CD4-positive, alpha-beta T cell treated with Interferon gamma for 1 hour (primary cell): ENCODE measurements at places on chromosomes 1 and 21.

DNA sequence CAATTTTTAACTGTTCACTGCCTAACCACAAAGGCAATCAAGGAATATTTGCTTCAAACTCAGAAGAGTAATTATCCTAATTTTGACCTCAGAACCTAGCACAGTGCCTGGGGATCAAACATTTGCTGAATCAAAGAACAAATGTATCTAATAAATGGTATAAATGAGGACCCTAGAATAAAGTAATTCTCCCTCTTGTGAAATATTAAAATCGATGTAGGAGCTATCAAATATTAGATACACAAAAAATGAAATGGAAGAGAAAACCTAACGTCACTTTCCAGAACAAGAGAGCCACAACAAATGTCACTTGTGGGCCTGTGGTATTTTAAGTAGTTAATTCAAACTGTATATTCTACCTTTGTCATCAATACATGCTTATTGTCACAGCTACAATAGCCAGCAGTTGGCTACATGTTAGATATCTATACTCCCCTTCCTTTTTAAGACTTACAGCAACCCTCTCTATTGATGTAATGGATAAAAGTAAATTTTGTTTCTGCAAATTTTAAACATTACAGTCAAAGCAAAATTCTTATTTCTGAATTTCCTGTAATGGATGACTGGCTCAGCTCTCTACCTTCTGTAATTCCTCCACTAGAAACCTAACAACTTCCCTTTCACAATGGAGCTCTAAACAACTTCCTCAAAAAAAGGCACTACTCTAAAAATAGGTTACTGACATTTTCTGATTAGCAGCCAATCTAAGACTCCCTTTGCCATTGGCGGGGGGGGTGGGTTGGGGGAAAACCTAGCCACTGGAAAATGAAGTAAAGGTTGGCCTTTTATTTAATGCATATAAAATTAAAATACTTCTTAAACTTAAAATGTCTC lies 37.6 kb downstream of the PUM1 start:
- DNase-seq = no peak

DNA sequence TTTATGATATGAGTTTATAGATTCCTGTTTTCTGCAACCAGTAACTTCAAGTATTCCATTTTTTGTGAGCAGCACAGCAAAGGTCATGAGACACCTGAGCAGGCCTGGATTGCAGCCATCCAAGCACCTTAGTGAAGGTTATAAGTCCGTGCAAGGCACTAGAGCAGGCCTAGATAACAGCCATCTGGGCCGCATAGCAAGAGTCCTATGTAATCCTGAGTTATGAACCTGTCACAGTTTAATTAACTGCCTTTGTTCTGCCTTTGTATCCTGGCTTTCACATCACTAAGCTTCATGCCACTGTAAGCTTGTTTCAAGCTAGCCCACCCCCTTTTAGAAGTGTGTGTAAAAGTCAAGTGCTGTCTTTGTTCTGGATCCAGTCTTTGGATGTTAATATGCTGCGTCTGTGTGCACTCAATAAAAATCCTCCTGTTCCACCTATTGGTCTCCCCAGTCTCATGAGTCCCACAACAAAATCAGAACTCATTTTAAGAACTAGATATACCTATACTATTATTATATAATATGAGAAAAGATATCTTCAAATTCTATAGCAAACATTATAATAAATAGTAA lies 556.2 kb upstream of the CHRM3 start:
- no peak for DNase-seq

GRCh38 chr1:240107058-240107684 lies 15.5 kb downstream of the FMN2 start:
- no peak for DNase-seq

DNA sequence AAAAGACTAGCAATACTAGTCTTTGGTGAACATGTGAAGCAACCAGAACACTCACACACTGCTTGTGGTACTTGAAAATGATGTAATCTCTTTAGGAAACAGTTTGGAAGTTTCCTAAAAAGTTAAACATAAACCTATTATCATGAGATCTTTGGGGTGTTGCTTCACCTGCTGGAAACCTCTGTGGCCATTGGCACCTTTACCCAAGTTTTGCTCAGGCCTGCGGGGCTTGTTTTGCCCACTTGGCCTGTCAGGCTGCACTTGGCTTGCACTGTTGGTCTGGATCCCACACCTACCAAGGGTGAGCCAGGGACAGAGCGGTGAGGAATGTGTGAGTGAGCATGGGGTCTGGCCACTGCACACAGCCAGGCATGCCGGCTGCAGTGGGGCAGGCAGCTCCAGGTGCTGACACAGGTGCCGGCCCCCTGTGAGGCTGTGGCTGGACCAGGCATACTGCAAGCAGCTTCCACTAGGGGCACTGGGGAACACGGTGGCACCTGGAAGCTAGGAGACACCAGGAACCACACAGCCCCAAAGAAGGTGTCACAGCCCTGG lies 14.4 kb upstream of the FNBP1L start:
- DNase-seq = no peak

DNA sequence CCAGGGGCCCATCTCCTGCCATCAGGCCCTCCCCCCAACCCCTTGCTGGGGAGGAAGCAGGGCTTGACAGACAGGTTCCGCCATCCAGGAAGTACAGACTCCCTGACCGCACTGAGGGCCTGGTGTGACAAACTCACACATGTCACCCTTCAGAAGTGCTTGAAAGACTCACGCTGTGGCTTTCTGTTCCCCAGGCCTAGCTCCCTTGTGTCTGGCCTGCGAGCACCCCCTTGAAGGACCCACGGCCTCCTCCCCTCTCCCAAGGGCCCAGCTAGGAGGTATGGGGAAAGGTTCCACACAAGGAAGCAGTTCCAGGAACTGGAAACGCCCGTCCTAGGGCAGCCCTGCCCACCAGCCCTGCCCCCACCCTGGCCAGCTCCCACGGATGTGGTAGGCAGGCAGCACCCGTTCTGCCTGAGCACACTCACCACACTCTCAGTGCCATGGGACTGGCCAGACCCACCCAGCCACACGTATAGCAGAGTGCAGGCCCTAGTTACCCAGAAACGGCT lies 26.7 kb downstream of the SLC2A1 start:
- peak; percentile 81 for DNase-seq

GRCh38 chr1:42336978-42337377 lies 1.9 kb upstream of the FOXJ3 start:
- DNase-seq = no peak

- DNase-seq = no peak
These were observed 21.7 kb downstream of the RHBG start for GRCh38 chr1:156390469-156391365.

DNA sequence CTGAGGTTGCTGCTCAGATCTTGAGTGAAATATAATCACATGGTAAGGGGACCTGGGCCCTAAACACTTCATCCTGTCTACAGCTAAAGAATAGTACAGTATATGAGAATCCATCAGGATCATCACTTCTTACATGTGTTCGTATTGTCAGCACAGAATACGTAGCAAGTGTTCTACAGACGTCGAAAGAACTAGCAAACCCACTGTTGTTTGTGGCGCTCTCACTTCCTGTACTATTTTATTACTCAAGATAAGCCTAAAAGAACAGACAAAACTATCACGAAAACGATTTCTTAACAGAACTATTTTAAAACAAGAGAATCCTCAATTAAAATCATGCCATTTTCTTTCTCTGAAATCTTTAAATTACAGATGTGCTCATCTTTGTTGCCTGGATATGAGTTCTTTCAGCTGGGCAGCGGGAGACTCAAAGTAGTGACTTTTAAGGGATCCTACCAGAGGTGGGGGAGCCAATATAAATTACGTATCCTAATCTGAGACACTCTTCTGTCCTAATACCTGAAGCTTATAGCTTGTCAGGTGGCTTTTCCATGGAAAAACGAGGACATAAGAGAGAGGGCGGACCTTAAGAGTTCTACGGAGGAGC lies 724 bp downstream of the ST7L start:
- peak; percentile 49 for DNase-seq

DNA sequence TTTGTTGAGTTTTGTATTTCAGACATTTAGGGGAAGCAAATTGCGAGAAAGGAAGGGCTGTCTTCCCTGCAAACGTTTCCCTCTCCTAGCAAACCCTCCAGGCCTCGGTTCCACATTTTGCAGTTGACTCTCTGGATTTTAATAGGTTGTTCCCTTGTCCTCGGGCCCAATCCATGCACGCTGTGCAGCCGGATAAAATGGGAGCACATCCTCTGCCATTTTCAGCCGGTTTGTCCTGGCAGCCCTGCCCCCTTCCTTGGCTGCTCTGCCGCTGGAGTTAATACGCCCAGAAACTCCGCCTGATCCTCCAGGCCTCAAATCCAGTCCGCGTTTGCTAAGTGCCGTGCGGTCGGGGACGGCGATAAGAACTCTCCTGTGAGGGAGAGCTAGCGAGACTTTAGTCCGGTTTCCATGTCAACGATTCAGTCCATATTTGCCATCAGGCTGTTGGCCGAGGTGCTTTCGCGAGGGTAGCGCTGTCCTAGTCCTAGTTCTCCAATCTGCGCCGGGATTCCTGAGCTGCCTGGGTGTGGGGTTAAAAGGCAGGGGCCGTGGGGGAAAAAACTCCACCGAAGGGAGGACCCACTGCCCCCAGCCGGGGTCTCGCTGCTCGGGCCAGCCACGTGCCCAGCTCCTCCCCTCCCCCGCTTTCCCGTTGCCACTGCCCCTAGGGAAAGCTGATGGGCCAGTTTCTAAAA lies 2.9 kb upstream of the ARID1A start:
- DNase-seq = peak; percentile 89

- DNase-seq = no peak
These were observed 13.3 kb upstream of the BARHL2 start for GRCh38 chr1:90730243-90731022.

DNA sequence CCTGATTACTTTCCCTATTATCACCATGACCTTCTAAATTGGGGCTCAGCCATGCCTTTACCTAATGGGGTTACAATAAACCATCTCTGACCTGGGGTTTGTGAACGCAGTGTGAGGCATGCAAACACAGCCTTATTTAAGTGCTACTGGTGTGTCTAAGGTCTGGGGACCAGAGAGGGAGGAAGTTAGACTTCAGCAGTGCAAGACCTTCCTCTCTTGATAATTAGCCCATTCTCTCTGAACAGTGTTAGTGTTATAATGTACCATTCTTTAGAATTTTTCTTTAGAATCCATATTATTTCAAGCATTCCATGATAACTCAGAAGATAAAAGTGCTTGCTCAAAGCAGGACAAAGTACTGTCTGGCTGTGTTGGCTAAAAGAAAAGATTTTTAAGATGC lies 10.5 kb upstream of the LRRC8D start:
- DNase-seq = no peak

DNA sequence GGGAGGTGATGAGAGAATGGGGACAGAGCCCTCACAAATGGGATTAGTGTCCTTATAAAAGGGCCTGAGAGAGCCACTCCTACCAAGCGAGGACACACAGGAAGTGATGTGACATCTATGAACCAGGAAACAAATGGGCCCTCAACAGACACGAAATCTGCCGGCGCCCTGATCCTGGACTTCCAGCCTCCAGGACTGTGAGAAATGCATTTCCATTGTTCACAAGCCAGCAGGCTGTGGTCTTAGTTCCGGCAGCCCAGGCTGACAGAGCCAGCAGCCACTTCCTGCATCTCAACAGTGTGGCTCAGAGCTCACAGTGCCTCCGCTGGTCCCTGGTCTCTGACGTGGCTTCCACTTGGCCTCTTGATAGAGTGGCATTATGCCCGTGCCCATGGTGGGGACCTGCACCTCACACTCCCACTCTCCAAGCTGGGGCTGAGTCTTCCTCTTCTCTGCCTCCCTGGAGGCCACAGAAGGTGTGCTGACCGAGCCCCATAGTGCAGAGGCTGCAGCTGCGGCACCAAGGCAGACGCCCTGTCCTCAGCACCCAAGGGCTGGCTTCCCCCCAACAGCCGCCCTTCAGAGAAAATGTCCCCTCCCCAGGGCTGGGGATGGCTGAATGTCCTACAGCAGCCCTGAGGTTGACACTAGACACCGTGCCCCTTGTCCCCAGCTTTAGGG lies 44.9 kb downstream of the ACOT7 start:
- peak; percentile 42 for DNase-seq
